Endothelial cell (in vitro differentiated cells): ENCODE measurements at places on chromosomes 7 and 10.

DNA sequence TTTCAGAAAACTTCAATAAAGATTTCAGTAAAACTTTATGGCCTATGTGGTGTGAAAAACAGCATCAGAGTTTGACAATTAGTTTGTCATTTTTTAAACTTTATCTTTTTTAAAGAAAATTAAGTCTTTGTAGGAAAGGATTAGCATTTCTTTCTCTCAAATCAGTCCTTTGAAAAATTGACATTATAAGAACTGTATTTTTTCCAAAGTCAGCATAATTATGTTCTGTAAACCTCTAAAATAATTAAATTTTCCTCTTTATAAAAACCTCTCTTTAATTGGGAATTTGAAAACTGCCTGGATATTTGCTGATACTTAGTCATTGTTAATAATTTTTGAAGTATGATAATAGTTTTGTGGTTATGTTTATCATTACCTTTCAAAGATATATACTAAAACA is 226.7 kb upstream of the KAT6B start:
- DNase-seq: no peak

DNA sequence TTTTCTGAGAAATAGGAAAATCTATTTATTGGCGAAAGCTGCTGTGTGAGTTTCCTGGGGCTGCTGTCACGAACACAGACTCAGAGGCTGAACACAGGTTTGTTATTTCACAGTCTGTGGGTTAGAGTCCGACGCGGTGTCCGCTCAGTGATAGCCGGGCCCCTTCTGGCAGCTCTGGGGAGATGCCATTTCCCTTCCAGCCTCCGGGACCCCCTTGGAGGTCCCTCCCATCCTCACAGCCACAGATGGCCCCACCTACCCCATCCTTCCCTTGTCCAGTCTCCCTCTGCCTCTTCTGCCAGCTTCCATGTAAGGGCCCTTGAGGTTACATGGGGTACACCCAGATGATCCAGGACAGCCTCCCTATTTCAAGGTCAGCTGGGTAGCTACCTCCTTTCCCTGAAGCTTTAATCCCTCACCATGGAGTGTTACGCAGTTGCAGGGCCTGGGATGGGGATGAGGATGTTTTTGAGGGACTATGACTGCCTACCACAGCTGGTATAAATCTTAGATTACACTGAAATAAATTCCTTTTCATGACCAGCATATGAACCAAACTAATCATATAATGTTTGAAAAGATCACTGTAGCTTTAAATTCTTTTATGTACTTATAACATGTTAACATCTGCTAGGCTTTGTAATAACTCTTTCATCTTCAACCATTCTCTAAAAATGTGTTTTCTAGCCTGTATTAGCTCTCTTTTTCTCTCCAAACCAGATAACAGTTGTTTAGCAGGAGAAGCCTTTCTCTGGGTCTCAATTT is 98.5 kb downstream of the WDR37 start:
- DNase-seq: no peak

DNA sequence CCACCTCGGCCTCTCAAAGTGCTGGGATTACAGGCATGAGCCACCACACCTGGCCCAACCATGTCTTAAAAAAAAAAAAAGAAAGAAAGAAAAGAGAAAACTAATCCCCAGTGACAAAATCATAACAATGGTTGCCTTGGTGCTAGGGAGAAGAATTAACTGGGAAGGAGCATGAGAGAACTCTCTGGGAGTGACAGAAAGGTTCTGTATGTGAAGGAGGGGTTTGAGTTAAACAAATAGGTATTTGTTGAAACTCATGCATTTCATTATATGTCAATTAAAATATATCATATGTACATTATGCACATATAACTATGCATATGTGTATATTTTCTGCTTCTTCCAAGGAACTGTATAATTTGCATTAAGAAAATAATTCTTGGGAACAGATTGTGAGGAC is 33.3 kb downstream of the INA start:
- DNase-seq: no peak

- no peak for DNase-seq
Observed at GRCh38 chr7:43328785-43329380, 216.4 kb downstream of the HECW1 start.

- DNase-seq: no peak
Observed at GRCh38 chr7:158251061-158251965, 336.3 kb downstream of the PTPRN2 start.

- no peak for DNase-seq
Observed at GRCh38 chr7:100432621-100433275, 3.1 kb downstream of the MEPCE start.
